Hippocampal formation (tissue), 2 donors: ENCODE measurements at places on chromosomes 11 and 22.

GRCh38 chr11:71563406-71563805 lies 2.0 kb upstream of the KRTAP5-10 start:
- no peak for DNase-seq

- no peak for DNase-seq
Measured at GRCh38 chr11:86587264-86588193, 84.9 kb downstream of the ME3 start.

- no peak for DNase-seq
Measured at GRCh38 chr11:66904981-66905521, 48.2 kb downstream of the LRFN4 start.

- no peak for DNase-seq
Measured at GRCh38 chr22:50131894-50132293, 38.6 kb upstream of the PANX2 start.

- no peak for DNase-seq
Measured at GRCh38 chr11:71169313-71169712, 83.1 kb downstream of the SHANK2 start.

GRCh38 chr11:86702220-86702983 lies 30.0 kb upstream of the ME3 start:
- DNase-seq: no peak

GRCh38 chr11:56706486-56706885 lies 7.6 kb downstream of the OR9G1 start:
- no peak for DNase-seq

DNA sequence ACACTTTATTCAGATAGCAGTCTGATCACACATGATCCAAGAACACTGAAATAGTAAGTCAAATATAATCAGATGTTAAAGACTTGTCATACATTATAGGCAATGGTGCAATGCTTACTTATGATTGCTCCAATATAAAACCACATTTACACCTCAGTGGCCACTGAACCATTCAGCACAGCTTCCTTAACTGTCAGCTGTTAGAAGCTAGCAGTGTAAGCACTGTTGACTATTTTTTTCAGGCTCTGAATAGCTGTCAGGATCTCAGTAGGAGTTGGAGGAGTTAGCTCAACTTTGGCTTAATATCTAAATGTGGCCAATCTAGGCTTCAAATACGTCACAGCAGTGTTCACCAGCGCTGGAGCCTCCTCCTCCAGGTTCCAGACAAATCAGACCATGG lies 36.6 kb downstream of the METTL15 start:
- DNase-seq: no peak

GRCh38 chr11:67268962-67269268 lies 2.6 kb downstream of the GRK2 start:
- DNase-seq: no peak

GRCh38 chr11:123221584-123221983 lies 26.5 kb upstream of the CLMP start:
- DNase-seq: no peak

DNA sequence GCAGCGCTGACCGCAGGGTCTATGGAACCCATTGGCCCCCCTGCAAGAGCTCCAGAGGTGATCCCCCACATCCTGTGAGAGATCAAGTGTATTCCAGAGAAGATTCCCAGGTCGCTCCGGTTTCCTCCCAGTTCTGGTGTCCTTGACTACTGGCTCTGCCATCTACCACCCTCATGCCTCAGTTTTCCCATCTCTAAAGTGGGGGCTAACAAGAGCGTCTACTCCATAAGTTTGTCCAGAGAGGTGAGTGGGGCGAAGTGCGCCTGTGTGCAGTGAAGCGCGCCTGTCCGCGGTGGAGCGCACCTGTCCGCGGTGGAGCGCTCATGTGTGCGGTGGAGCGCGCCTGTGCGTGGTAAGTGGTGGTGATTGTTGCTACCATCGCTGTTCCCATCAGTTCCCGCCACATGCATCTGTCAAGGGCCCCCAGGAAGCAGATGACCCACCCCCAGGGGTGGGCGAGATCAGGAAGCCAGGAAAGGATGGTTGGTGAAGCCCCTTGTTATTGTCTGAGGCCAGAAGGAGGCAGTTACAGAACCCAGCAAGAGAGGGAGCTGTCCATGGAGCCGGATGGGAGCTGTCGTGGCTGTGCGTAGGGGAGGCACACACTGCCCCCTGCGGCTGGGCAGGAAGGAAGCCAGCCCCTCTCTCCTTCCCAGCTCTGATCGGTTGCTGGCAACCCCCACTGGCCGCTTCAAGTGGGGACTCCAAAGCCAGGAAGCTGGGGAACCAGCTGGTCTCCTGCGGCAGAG lies 73.2 kb upstream of the FGF3 start:
- DNase-seq: no peak

DNA sequence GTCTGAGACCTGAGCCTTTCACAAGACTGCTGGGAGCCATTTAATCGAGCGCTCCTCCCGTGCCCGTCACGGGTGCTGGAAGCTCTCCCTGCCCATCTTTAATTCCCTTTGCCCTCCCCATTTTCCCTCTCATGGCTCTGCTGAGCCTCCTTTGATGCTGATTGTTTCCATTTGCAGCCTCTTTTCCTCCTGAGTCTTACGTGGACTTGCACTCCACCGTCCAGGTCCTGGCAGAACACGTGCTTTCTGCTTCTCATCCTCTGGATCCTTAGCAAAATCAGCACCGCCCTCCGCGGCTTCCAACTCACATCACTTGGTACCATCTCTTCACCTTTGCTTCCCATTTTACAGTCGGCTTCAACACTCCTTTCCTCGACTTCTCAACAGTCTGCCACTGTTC lies 7.3 kb downstream of the IFT27 start:
- no peak for DNase-seq

GRCh38 chr11:490186-490929 lies 16.7 kb downstream of the RNH1 start:
- DNase-seq: no peak

GRCh38 chr11:94675239-94675638 lies 92.9 kb upstream of the AMOTL1 start:
- DNase-seq: no peak

DNA sequence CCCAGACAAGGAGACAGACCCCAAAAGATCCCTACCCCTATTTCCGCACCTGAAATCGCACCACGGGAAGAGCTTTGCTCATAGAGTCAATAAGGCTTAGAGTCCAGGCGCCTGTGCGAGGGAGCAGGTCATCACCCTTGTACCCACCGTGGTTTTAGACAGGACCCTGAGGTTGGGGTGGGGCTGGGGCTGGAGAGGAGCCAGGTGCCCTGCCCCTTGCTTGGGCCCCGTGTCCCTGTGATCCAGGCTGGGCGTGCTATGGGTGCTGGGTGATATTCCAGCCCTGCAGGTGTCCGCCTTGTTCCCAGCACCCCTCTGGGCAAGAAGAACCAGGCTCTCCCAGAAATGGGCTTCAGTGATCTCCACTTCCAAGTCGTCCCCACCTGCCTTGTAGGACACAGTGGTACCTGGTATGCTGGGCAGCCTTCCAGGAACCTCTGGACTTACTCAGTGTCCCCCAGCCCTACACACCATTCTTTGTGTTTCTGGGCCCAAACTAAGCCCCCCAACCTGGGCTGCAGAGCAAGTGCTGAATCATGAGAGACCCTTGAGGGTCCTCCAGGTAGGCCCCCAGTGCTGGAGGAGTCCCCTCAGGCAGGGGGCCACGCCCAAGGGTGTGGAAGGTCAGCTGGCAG lies 4.5 kb downstream of the CD81 start:
- no peak for DNase-seq

GRCh38 chr22:36417281-36417686 lies 29.5 kb upstream of the MYH9 start:
- DNase-seq: no peak

GRCh38 chr11:34214961-34215805 lies 109.8 kb downstream of the NAT10 start:
- no peak for DNase-seq

DNA sequence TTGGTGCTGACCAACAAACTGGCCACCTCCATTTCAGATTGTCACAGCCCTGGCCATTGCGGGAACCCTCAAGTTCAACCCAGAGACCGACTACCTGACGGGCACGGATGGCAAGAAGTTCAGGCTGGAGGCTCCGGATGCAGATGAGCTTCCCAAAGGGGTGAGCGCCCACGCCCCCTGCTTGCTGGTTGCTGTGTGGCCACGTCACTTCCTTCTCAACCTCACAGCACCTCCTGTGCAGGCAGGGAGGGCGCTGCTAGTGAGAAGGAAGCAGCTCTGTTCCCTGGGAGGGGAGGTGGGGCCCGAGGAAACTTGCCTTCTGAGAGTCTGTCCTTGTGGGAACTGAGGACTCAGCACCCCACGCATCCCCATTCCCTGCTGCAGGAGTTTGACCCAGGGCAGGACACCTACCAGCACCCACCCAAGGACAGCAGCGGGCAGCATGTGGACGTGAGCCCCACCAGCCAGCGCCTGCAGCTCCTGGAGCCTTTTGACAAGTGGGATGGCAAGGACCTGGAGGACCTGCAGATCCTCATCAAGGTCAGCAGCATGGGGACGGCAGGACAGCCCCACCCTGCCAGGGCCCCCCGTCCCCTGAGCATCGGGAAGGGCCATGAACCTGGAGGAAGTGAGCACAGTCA lies 19.3 kb downstream of the POLR3H start:
- no peak for DNase-seq

- no peak for DNase-seq
Measured at GRCh38 chr22:29524442-29525191, 28.9 kb downstream of the THOC5 start.

DNA sequence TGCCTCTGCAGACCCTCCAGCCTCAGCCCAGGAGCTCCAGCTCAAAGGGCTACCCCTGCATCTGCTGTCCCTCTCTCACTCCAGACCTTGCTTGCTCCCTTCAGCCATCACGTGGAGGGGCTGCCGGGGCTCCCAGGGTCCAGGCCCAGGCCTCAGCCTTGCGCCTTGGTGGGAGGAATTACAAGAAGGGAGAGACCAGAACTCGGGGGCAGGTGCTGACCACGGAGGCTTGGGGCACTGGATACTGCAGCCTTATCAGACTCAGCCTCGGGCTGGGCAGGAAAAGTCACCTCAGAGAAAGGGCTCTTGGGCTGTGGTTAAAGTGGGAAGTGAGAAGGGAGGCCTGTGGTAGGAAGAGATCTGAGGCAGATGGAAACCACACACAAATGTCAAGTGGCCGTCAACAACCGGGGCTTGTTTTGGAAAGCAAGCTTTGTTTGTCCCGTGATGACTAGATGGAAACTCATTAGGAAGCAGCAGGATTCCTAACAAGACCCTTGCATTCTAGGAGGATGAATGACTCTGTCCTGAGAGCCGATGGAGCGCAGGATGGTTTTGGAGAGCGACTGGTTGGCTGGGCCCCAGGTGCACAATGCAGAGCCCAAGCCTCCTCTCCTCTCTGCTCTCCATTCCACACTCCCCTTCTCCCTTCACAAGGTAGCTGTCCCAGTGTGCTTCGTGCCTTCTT lies 1321.7 kb downstream of the TBC1D22A start:
- DNase-seq: no peak

- no peak for DNase-seq
Measured at GRCh38 chr22:32232191-32232830, 22.8 kb downstream of the SLC5A4 start.

DNA sequence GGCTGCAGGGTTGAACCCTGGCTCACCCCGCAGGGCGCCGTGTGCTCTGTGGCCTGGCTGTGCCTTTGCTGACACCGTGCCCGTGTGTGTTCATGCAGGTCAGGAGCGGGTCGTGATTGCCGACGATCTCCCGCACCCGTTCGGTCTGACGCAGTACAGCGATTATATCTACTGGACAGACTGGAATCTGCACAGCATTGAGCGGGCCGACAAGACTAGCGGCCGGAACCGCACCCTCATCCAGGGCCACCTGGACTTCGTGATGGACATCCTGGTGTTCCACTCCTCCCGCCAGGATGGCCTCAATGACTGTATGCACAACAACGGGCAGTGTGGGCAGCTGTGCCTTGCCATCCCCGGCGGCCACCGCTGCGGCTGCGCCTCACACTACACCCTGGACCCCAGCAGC lies 47.0 kb upstream of the PPP6R3 start:
- DNase-seq: no peak

- DNase-seq: no peak
Measured at GRCh38 chr22:21593406-21594232, 26.1 kb downstream of the UBE2L3 start.

- DNase-seq: no peak
Measured at GRCh38 chr11:58165504-58166106, 23.3 kb upstream of the OR9Q2 start.

DNA sequence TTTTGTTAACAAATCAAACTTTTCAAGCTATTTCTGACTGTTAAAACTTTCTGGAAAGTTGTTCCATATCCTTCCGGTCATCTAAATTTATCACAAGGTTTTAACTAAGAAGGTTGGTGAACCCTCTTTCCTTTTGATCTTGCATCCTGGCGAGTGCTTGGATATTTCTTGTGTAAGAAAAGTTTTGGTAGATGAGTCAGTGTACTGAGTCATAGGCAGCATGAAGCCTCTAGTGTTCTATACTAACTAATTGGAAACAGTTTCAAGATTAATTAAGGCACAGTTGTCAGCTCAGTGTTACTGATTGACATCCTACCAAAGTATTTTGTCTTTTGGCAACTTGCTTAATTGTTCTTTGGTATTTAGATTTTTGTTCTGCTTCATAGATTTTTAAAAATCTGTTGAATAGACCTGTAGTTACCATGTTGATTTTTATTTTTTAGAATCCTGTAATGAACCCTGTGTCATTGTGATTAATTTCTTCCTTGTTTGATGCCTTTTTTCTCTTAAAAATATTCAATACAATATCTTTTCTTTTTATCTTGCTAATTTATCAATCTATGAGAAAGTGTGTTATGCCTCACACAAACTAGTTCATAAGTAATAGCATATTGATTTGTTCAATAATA lies 38.0 kb downstream of the METTL15 start:
- no peak for DNase-seq

- DNase-seq: no peak
Measured at GRCh38 chr11:106471276-106471675, 393.8 kb downstream of the AASDHPPT start.

DNA sequence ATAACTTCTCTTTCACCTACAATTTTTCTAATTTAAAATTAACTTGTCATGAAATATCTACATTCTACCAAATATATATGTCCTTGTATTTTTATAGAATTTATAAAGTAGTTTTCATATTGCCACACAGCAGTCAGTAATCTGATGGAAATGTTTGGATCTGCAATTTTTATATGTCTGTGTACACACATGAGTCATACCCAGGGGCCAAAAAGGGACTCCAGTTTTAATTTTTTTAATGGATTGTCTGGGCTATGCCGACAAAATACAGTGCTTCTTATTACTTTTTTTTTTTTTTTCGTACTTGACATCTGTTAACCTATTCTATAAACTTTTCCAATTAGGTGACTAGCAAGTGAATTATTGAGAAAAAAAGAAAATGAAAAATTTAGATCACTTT lies 6.3 kb downstream of the GUCY1A2 start:
- no peak for DNase-seq
